ENCODE measurements at places on chromosomes 3 and 15.
A peak's percentile ranks its signal among the peaks of the same experiment; 100 is the strongest.

DNA sequence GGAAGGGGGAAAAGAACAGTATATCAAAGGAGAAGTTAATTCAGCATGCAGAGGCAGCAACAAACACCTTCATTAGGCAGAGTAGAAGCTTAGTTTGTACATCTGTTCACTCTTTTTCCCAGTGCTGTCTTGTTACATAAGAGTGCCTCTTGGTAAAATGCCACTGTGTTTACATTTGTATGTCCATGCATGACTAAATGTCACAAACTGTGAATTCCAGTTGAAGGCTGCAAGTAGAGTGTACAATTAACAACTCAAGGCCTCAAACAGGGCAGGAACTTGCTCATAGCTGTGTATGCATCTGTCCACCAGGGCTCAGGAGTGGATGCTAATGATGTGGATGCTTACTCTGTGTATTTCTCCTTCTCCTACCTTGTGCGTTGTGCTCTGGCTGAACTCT lies 214.2 kb upstream of the TPM1 start:
- DNase-seq, result no peak

DNA sequence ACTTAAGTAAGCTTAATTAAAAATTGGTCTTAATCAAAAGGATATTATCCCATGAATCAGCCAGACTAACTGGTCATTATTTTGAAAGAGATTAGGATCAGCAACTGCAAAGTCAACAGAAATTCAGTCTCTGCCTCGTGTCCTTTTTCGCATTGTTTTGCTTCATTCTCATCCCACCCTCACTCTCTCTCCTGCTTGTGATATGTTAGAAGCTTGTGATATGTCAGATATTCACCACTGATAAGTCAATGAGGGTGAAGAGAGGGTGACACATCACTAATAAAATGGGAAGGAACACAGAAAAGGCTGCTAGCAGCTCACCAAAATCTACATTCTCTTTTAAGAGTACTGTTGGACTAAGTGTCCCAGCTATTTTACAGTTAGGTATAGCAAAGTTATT lies 146.1 kb downstream of the SUCNR1 start:
- DNase-seq, result no peak

DNA sequence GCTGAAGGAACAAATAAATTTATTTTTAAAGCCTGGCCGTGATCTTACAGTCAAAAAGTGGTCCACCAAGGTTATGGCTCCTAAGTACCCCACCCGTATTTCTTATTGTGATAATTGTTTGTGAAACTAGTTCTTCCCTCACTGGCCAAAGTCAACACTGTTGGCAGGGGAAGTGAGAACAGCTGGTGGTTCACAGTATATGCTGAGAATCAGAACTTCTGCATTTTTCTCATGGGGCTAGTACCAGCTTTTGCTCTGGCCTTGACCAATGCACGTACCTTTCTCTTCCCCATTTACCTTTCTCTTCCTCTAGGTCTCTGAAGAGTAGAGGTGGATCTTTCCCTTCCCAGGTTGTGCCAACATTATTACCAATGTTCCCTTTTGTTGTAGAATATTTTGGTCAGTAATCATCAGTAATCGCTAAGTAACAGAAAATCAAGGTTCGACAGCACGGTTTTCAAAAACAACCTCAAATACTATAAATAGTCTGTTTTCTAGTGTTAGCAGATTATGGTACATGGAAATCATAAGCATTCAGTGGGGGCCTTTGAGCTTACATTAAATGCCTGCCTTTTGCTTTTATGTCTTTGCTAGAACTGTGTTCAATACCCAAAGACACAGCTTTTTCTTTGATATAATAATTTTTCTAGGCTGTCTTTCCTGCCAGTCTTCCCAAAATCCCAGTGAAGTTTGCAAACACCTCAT lies 268.0 kb downstream of the LPP start:
- DNase-seq, result peak; percentile 88

DNA sequence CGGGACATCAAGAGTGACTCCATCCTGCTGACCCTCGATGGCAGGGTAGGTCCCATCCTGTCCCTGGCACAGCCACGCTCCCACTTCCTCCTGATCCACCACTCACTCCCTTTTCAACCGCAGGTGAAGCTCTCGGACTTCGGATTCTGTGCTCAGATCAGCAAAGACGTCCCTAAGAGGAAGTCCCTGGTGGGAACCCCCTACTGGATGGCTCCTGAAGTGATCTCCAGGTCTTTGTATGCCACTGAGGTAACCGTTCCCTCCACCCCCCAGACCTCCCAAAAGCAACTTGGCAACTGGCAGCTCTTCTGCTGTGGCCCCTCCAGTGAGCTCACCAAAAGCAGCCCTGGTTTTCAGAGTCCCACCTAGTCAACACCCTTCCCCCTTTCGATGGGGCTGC lies 9.4 kb downstream of the ANKRD63 start:
- DNase-seq, result no peak

GRCh38 chr3:135383301-135383700 lies 582.2 kb upstream of the PPP2R3A start:
- DNase-seq, result no peak

DNA sequence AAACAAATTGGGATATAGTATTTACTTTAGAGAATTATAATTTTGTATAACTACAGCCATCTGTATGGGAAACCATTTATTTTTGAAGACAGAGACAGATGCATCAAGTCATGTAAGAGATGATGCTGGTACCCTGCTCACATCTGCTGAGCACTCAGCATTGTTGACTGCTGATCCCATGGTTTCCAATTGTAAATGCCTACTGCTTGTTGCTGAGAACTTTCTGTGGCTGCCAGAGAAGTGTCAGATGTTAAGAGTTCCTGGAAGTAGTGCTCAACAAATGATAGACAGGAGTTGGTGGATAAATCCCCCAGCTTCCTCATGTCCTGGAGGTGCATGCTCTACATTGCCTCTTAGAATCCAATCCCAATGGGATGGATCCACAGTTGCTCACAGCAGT lies 167.1 kb downstream of the OXSM start:
- no peak for DNase-seq

GRCh38 chr15:98121957-98122356 lies 161.5 kb downstream of the ARRDC4 start:
- DNase-seq, result no peak

GRCh38 chr3:100516838-100517237 lies 24.4 kb downstream of the TMEM45A start:
- no peak for DNase-seq

GRCh38 chr3:158486200-158486599 lies 84.8 kb upstream of the MLF1 start:
- DNase-seq, result no peak

DNA sequence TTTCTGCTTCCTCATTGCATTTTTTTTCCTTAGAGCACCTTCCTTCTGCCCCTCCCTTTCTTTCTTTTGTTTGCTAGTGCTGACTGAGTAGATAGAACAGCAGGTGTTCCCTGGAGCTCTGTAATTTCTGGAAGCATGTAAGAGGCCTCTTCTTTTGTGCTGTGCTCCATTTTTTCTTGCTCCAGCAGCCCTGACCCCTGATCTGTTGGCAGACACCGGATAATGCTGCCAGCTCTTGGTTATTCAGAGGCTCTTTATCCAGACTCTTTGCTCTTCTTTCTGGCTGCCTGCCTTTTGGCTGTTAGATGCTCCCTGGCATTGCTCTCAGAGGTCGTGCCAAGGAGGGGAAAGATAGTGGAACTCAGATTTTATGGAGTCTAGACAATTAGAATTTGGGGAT lies 104.4 kb upstream of the RBMS3 start:
- no peak for DNase-seq

GRCh38 chr3:48629894-48630293 lies 5.4 kb downstream of the SLC26A6 start:
- no peak for DNase-seq

GRCh38 chr15:34783431-34783830 lies 11.9 kb downstream of the ACTC1 start:
- DNase-seq, result no peak

GRCh38 chr3:113157408-113158030 lies 53.8 kb upstream of the BOC start:
- DNase-seq, result no peak

- peak; percentile 56 for DNase-seq
Observed at GRCh38 chr15:77181305-77182074, 110.6 kb upstream of the TSPAN3 start.

DNA sequence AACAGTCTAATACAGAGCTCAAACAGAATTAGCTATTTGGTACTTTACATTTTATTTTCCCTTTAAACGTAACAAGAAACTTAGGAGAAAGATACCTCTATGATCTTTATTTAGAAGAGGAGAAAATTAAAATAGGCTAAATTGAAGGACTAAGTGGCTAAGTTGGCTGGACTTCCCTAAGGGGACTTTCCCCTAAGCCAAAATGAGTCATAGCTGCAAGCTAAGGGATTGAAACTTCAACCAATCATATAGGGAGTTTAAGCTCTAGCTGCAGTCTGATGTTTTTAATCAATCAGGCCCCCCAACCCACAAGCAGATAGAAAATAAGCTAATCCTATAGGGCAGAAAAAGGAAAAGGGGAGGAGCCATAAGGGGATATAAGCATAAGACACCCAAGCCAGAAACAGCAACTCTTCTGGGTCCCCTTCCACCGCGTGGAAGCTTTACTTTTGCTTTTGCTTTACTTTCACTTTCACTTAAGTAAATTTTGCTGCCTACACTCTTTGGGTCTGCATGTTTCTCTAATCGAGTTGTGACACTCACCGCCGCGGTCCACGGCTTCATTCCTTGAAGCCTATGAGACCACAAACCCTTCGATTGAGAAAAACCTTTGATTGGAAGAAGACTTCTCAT lies 1108.5 kb upstream of the EPHA6 start:
- DNase-seq, result peak; percentile 37

GRCh38 chr15:82763361-82764116 lies 42.3 kb downstream of the FSD2 start:
- no peak for DNase-seq

DNA sequence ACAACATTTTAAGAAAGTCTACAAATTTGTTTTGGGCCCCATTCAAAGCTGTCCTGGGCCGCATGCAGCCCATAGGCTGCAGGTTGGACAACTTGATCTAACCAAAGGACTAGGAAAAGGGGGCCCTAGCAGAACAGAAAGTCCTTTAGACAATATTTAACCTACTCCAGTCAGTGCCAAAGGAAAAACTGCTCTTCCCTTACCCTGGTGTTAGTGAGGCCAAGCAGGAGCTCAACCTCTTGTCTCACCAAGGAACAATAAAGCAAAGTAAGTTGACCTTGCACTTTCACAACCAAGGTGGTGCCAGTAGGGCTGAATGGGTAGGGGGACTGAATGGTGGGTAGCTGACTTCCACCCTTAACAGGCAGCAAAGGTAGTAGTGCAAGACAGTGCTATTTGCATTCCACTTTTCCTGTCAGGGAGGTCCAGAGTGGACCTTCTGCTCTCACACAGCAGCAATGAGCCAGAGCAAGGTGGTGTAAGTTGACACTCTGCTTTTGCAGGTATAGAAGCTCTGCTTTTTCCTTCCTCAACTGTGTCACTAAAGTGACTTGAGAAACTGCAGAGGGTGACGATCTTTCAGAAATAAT lies 124.9 kb downstream of the WDR72 start:
- no peak for DNase-seq

GRCh38 chr15:95663156-95664100 lies 667.1 kb upstream of the NR2F2 start:
- DNase-seq, result no peak

GRCh38 chr3:191051037-191051436 lies 148.0 kb upstream of the OSTN start:
- DNase-seq, result peak; percentile 55

DNA sequence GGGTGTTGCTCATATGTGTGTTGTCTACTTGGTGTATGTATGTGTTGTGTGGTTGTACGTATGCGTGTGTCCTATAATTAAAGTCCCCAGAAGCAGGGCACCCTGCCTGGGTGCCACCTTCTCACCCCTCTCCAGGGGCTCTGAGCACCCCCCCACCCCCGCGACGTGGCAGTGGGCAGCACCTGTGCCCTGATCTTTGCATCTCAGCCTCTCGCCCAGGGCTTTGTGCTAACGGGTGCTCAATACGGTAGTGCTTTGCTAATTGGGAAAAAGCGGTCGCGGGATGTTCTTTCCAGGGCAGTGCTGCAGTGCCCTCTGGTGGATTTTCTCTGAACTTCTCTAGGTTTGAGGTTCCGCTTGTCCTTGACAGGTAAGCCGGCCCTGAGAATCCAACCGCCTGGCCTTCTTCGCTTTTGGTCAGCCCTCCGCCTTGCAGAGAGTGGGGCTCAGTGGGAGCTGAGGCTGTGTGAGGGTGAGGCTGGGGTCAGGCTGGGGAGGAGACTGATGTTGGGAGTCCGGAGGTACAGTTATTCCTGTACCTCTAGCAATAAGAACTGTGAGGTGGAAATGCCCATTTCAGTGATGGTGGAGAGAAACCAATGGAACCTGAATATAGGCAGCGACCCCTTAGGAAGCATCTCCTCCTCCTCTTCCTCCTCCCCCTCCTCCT lies 17.6 kb upstream of the EPHB3 start:
- DNase-seq, result peak; percentile 86

- peak; percentile 15 for DNase-seq
Observed at GRCh38 chr3:124780761-124781475, 50.7 kb downstream of the UMPS start.

DNA sequence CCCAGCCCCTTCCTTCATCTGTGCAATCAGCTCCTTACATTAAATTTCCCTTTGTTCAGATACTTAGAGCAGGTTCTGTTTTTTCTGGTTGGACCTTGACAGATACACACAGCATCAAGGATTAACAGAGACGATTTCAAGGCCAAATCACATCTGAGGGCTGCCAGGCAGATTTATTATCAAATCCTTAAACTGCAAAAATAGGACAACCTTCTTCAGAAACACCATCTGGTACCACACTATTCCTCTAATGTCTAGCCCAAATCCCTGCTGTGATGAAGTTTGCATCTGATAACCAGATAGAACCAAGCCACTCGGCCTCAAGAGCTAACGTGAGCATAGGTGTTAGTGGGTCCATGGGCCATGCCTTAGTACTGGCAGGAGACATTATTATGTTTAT lies 250.7 kb upstream of the PROK2 start:
- no peak for DNase-seq
